Stimulated activated CD8-positive, alpha-beta memory T cell treated with anti-CD3 and anti-CD28 coated beads, Interleukin-2, amount 100 ng/mL, for 1 hour (primary cell): ENCODE measurements at places on chromosomes 1 and 21.

DNA sequence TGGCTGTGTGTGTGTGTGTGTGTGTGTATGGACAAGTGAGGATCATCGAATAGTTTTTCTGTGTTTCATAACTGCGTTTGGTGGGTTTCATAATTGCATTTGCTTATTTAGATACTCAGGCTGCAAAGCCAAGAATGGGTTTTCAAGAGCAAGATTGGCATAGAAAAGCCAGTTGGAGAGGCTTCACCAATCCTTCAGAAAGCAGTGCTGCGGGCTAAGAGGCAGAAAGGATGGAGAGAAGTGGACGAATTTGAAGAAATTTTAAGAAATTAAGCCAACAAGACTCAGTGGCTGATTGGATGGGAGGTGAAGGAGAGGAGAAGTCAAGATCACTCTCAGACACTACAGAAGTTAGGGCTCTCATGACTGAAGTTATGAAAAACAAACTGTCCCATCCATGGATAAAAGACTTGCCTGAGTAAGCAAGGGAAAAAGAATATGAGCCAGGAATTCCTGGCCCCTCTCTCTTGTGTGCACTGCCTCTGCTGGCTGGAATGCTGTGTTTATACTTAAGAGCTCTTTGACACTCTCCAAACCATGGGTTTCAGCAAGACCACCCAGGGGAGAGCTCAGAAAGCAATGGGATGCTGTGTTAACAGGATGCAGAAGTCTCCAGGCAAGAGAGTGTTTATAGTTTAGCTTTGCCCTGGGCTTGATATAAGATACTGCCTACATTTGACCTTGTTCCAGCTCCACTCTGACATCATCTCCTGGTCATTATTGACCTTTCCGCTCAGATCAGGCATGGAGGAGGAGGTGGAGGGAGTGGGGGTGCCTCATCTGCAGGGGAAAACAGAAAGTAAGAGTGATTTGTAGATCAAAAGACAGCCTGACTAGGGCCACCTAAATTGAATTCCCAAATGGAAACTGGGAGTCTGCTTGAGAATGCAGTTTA, 232.0 kb upstream of the PLXNA2 start:
- DNase-seq: no peak

GRCh38 chr1:198116069-198116468, 40.7 kb upstream of the NEK7 start:
- DNase-seq: no peak

DNA sequence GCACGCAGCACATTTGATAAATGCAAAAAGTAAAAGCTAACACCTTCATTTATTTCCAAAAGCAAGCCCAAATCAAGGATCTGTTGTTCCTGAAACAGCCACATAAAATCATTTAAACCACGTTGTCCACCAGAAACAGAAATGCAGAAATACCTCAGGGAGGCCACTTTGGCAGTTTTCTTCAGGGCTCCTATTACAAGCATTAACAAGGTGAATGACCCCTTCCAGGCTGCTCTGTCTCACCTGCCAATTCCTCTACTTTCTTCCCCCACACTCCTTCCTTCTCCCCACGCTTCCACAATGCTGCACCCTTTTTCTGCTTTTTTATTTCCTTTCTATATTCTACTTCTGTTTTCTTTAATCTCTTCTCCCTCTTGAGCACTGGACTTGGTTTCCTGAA, 55.0 kb upstream of the PTGFRN start:
- no peak for DNase-seq

GRCh38 chr1:22900451-22900850, 72.2 kb downstream of the LACTBL1 start:
- no peak for DNase-seq

GRCh38 chr21:31713115-31713514, 18.8 kb downstream of the SCAF4 start:
- DNase-seq: no peak

DNA sequence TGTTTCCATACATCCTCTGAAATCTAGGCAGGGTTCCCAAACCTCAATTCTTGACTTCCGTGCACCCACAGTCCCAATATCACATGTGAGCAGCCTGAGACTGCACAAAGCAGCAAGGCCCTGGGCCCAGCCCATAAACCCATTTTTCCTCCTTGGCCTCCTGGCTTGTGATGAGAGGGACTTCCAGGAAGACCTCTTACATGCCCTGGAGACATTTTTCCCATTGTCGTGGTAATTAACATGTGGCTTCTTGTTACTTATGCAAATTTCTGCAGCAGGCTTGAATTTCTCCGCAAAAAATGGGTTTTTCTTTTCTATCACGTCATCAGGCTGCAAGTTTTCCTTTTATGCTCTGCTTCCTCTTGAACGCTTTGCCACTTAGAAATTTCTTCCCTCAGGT, 3.3 kb upstream of the PIGK start:
- no peak for DNase-seq

DNA sequence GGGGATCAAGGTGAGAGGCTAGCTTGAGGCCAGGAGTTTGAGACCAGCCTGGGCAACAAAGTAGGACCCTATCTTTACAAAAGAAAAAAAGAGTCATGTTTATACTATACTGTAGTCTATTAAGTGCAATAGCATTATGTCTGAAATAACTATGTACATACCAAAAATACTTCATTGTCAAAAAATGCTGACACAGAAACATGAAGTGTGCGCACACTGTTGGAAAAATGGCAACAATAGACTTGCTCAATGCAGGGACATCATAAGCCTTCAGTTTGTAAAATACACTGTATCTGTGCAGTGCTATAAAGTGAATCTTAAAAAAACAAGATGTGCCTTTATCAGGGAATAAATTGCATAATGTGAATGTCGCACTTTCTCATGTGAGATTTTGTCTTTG, 14.1 kb upstream of the NID1 start:
- no peak for DNase-seq

DNA sequence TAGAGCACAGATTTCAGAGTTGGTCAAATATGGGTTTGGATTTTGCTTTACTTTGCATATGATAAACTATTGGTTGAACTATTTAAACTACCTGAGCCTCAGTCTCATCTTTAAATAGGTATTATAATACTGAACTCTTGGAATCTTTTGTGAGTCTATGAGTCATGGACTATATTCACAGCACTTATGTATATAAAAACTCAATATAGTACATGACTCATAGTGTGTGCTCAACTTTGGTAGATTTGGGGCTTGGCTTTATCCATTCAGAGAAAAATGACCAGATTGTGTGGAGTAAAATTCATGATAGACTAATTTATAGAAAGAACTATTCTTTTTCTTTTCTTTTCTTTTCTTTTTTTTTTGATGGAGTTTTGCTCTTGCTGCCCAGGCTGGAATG, 28.7 kb downstream of the FCRL3 start:
- DNase-seq: no peak

DNA sequence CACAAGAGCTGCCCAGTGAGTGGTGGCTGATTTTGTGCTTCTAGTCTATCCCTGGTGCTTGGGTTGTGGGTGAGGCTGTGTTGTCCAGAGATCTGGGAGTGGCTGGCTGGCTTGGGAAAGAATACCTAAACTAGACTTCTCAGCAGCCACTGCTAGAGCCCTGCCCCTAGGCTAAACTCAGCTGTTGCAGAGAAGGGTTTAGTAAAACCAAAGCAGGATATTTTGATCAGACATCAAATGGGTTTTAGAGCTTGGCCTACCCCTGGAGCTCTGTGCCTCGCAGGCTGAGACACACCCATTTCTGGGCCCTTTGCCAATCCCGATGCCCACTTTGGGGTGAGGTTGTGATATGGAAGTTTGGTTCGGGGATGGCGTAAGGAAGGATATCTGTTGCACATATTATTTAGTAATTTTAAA, 88.5 kb downstream of the UCK2 start:
- DNase-seq: no peak
